B cell (primary cell): ENCODE measurements at places on chromosomes 7 and 10.

- DNase-seq, result no peak
Observed at GRCh38 chr10:7306616-7307015, 104.2 kb downstream of the SFMBT2 start.

GRCh38 chr7:1444925-1445322 lies 14.3 kb downstream of the MICALL2 start:
- no peak for DNase-seq

- DNase-seq, result no peak
Observed at GRCh38 chr10:51301644-51302043, 227.4 kb downstream of the PRKG1 start.

DNA sequence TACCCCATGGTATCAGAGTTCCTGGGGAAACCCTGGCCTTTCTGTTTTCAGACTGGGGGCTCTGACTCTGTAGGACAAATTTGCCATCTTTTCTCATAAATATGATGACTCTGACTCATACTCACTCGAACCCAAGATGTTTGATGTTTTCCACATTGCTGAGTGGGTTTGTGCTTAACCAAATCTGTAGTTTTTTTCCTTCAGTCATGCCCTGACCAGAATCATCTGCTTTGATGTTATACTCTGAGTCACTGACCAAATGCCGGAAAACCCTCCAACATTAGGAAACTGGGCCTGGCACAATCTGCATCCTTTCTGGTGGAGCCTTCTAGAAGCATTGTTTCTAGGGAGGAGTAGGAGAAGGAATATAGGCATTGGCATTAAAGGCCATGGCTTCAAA lies 118.7 kb downstream of the C10orf105 start:
- DNase-seq, result no peak

- DNase-seq, result peak; percentile 8
Observed at GRCh38 chr7:94393246-94394108, 1.2 kb upstream of the COL1A2 start.

GRCh38 chr7:78601728-78602127 lies 803.2 kb downstream of the PHTF2 start:
- no peak for DNase-seq

DNA sequence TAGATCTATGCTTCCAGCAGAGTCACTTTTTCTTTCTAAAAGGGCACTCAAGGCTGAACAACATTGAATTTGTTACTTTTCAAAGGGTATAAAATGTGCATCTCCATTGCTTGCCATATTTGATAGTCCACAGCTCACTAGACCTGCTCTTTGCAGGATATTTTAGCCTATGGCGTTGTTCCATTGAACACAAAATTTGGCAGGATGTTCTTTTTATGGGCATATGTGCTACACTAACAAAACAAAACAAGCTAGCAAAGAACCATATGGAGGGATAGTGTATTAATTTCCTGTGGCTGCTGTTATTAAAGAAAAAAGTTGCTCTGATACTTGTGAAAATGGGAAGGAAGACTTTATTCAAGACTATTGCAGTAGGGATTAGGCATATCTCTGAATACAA lies 828.7 kb downstream of the TYW1 start:
- DNase-seq, result no peak

DNA sequence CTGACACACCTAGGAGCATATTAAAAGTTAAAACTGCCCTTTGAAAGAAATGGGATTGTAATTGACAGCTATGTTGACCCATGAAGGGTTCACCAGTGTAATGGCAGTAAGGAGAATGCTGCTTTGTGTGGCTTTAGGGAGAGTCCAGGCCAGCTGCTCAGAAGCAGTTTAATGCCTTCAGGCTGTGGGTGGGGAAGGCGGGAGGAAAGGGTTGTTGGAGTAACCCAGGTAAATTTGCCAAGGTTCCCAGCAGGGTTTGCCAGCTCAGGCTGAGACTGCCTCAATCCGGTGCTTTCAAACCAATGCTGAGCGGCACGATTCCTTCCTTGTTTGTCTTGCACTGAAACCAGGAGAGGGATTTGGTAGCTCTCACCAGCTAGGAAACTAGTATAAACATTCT lies 637.2 kb downstream of the INHBA start:
- DNase-seq, result no peak

- DNase-seq, result no peak
Observed at GRCh38 chr10:72490951-72491350, 134.9 kb downstream of the MICU1 start.

DNA sequence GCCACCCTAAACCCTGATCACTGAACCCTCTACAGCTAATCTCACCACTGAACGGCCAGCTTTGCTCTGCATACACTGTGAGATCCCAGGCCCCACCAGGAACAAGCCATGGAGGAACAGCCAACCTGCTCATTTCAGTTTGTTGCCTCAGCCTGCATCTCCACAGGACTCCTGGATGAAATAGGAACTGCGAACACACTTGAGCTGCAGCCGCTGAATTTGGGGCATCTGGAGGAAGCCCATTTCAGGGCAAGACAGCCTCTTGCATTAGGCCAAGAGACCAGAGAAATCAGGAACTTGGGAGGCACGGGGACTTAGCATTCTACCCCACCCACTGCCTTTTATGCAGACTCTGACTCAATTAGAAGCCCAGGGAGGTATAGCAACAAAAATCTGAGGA lies 14.5 kb upstream of the EGR2 start:
- DNase-seq, result no peak

- DNase-seq, result no peak
Observed at GRCh38 chr10:25157650-25158049, 17.2 kb upstream of the GPR158 start.

GRCh38 chr7:103574576-103574975 lies 128.6 kb upstream of the SLC26A5 start:
- DNase-seq, result no peak

DNA sequence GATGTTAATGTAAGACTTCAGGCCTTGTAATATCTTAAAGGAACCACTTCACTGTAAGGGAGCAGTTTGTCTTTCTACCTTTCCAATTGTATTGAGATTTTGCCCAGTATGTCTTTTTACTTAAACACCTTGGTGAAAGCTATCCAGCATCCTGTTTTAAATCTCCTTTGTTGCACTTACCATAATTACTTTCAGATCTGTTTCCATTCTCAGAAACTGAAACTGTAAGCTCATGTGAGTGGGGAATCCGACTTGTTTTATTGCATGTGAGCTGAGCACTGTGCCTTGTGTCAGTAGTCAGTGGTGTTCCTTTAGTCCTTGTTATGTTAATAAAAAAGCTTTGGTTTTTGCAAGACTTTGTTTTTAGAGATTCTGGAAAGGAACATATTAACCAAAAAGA lies 42.2 kb downstream of the BMPR1A start:
- peak; percentile 4 for DNase-seq

GRCh38 chr10:51468424-51468823 lies 231.0 kb downstream of the CSTF2T start:
- DNase-seq, result no peak

DNA sequence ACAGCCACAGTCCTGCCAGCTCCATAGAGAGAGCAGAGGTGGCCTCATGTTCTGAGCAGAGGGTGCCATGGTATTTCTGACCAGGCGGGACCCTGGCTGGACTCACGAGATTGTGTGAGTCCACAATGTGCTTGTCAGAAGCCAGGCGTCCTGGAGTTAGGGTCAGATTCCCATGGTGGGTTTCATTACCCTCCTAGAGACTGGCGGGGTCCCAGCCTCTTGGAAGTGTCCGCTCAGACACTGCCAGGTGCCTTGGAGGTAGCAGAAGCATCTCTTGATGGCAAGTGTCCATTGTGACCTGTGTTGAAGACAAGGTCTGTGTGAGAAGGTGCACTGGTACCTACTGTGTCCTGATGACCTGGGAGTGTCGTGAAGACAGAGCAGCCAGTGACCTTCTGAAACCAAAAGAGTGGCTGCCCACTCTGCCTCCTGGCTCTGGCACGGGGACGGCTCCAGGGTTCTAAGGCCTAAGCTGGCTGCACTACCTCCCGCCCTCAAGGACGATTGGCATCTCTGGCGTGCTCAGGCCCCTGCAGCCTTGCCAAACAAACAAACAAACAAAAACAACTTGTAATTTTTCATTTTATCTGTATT lies 56.8 kb downstream of the MGMT start:
- no peak for DNase-seq

- no peak for DNase-seq
Observed at GRCh38 chr7:55127622-55128081, 108.8 kb downstream of the EGFR start.

GRCh38 chr10:73894245-73894971 lies 16.5 kb upstream of the PLAU start:
- DNase-seq, result no peak

DNA sequence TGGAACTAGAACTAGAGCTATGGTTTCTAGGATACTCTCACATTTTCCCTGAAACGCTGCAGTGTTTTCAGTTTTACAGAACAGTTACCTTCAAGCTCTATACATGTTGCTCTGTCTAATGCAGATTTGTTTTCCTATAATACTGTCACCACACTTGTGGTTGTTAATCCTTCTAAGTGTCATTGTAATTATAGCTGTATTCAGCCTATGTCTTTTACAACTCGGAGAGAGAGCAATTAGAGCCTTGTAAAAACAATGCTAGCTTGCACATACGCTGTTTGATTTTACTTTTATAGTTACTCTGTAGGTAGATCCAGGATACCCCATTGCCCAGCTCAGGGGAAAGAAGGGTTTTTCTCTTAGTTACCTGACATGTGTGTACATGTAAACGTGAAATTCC lies 55.1 kb downstream of the ATOH7 start:
- DNase-seq, result no peak

DNA sequence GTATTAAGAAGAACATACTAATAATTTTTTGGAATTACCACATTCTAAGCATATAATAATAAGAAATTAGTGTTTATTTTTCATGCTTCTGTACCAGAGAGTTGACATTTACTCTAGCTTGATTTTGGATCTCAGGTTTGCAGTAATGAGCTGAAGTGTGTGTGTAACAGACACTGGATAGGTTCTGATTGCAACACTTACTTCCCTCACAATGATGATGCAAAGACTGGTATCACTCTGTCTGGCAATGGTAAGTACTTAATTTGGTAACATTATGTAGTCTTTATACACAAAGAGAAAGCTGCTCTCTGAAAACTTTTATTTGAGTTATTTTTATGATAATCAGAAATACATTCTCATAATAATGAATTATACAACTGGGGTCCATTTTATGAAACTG lies 54.1 kb downstream of the SRI start:
- DNase-seq, result no peak

DNA sequence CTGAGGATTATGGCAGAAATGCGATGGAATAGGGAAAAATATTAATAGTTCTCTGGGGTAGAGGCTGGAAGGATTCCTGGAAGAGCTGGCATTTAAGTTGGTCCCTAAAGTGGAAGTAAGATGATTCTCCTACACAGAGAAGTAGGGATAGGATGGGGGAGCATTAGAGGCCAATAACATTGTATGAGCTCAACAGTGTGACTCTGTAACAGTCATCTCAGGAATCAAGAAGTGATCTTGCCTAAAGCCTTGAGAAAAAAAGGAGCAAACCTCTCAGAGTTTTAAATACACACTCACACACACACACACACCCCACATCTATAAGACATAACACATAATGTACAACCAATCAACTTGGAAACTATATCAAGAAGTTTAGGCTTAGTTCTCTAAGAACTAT lies 117.7 kb upstream of the CDK1 start:
- no peak for DNase-seq

- DNase-seq, result no peak
Observed at GRCh38 chr10:28986117-28986792, 302.6 kb upstream of the LYZL1 start.

DNA sequence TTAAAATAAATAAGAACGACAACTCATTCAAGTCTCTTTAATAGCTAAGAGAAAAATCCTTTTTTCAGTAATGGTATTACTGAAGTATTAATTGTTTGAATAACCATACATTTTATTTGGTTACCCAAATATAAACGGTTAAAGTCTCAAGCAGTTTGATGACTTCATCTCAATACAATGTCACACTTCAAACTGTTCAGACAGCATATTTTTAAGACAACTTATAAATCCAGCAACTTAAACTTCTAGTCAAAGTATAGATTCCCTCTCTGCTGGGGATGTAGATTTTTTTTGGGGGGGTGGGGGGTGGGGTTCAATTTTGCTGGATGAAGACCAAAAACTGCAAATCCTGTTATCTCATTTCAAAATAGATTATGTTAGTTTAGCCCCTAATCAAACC lies 42.0 kb downstream of the GNA12 start:
- no peak for DNase-seq

DNA sequence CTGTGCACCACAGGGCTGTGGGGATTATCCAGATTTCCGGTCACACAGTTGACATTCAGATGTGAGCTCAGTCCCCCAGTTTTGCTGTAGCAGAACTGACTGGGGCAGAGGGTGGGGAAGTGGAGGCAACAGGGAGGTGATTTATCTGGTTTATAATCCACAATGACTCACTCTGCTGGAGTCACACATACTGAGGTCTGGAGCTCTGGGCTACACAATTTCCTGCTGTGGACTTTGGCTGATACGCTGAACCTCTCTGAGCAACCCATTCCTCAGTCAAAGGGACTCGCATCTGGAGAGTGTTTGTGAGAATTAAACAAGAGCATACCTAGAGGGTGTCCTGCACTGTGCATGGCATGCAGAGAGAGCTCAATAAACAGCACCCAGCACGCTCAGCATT lies 64.8 kb upstream of the PLPP4 start:
- DNase-seq, result no peak

DNA sequence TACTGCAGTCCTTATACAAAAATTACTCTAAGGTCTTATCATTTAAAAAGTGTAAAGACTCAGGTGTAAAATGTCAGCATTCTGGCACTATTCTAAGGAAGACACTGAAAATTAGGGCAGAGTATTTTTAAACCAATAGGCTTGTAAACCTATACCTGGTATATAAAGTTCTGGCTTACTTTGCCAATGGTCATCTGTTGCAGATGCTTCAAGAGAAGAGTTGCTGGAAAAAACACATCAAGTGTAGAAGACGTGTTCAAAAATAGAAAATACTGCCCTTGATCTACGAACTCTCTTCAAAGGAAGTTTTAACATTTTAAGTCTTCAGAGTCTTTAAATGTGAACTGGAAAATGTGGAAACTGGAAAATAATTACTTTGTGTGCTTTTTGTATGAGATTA lies 23.9 kb downstream of the NT5C3A start:
- no peak for DNase-seq

- no peak for DNase-seq
Observed at GRCh38 chr7:45918556-45918955, 2.5 kb downstream of the IGFBP3 start.
